ENCODE measurements at places on chromosomes 1 and 21. TPM values are rescaled to one million over a fixed set of nuclear protein-coding genes. Genes with fewer than 3 reads are reported as not detected.

DNA sequence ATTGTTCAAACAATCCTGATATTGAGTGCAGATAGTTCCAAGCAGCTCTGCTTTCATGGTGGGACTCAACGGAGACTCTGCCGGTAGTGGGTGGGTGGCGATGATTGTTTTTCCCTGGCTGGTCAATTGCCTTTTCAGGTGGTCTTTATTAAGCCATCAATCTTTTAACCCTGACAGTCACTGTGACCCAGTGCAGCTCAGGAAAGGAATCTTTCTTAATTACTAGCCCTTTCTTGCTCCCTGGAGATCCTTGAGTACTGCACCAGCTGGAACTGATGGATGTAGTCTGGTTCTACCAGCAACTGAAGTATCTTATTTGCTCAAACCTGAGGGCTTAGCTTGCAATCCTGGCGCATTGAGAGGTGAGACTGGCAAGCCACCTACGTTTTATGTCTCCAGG is 196.4 kb downstream of the PLPP3 start:
- DNase-seq = no peak

DNA sequence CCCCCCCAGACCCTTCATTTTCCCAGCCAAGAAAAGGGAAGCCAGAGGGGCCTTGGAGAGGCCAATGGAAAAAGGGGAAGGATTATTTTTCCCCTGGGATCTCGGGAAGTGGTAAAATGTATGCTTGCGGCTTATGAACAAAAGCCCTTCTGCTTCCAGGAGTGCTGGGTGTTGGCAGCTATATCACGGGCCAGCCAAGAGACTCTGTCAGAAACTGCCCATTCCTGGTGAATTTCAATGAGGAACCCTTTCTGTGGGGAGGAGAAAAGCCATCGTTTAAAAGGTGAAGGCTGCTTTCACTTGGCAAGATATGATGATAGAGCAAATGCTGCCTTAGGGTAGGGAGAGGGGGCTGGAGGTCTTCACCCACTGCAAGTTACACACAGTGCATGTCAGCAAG is 69.7 kb upstream of the ZC3H12A start:
- no peak for DNase-seq

DNA sequence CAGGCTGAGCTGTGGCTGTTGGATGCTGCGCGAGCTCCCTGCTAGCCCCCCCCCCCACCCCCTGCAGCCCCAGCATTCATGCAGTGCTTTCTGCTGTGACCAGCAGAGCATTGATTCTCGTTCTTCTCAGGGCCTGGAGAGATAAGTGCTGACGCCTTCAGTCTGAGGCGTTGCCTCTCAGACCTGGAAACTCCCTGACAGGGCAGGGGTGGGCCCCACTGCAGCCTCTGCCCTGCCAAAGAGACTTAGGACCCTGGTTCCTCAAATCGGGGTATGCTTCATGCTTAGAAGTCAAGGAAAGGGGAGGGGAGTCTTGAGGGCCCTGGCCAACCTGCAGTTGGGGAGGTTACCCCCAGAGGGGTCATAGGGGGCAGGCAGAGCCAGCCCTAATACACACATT is 38.5 kb downstream of the PTPRF start:
- no peak for DNase-seq

DNA sequence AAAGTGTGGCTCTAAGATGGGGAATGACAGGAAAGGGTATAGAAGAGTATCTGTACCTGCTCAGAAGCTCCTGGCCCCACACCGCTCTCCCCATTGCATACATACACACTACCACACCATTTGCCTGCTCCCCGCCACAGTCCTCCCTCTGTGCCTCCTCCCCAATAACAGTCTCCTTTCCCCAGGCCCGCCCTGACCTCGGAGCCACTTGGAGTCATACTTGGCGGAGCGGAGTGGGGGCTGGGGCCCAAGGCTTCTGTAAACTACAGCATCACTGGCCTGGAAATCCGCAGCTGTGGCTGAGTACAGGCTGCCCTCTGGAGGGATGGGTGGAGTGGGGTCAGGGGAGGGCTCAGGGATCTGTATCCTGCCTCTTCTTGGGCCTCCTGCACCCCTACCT is 8.6 kb downstream of the SEMA6C start:
- no peak for DNase-seq

- DNase-seq = no peak
Observed at GRCh38 chr1:32266921-32267591, 16.0 kb downstream of the LCK start.

USH2A gene
- total RNA-seq = 0.16 TPM

ALX3 gene
- 0.21 TPM for total RNA-seq

MMP23B gene
- total RNA-seq = 45.6 TPM

DHRS3 gene
- total RNA-seq = 83.2 TPM

UBE2U gene
- not detected for total RNA-seq
